GM23338 (cell line): ENCODE measurements at places on chromosomes 16 and 17. TPM values are rescaled to one million over a fixed set of nuclear protein-coding genes. Genes with fewer than 3 reads are reported as not detected.

DNA sequence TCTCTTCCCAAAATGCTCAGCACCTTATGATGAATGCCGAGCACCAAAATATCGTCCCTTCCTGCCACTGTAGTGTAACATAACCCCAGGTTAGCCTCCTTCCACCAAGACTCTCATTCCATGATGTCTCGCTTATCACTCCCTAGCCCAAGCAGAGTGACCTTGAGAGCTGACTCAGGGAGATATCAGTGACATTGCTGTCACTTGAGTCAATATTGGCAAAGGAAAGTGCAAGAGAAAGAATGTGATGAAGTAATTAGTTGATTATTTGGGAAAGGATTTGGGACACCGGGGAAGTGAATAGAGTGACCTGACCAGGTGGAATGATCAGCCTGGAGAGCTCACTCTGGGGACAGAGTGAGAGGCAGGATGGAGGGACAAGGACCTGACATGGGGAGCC lies 2.6 kb upstream of the ANKFN1 start:
- DNase-seq: no peak

GRCh38 chr16:2026461-2027023 lies at the start of gene NHERF2:
Gene NHERF2 (plus strand): TSS chr16:2026902. CDS start chr16:2027006, 104 bp downstream.
- DNase-seq: peak; percentile 53

DNA sequence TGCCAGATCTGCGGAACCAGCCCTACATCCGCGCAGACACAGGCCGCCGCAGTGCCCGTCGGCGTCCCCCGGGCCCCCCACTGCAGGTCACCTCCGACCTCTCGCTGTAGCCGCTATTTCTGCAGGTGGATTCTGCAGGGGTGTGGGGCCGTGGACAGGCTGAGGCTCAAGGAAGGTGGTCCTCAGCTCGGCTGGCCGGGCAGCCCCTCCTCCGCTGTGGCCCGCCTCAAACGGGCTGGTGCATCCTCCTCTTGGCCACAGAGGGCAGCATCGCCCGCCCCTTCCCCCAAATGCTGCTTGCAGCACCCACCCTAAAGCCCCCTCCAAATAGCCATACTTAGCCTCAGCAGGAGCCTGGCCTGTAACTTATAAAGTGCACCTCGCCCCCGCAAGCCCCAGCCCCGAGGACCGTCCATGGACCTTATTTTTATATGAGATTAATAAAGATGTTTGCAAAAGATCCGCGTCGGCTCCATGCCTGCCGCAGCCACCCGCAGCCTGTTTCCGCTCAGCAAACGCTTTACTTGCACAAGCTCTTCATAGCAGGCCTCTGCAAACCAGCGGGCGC lies 14.9 kb downstream of the SPATA32 start:
- peak; percentile 83 for DNase-seq

DNA sequence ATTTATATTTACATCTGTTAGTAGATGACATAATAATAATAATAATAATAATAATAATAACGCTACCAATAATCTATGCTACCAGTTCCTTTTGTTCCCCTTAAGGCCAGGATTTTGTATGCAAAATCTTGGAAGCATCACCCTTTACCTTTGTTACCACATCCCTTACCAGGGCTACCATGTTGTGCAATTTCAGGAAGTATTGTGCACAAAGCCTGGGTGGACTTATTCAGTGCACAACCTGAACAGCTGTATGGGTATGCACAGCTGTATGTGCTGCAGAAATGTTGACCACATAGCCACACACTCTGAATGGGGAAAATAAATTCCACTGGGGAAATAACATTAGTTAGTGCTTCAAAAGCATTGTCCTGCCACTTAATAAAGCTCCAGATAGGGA lies 19.9 kb upstream of the CALB2 start:
- DNase-seq: no peak

GRCh38 chr16:24035127-24035842 lies 199.5 kb downstream of the PRKCB start:
- DNase-seq: no peak

DNA sequence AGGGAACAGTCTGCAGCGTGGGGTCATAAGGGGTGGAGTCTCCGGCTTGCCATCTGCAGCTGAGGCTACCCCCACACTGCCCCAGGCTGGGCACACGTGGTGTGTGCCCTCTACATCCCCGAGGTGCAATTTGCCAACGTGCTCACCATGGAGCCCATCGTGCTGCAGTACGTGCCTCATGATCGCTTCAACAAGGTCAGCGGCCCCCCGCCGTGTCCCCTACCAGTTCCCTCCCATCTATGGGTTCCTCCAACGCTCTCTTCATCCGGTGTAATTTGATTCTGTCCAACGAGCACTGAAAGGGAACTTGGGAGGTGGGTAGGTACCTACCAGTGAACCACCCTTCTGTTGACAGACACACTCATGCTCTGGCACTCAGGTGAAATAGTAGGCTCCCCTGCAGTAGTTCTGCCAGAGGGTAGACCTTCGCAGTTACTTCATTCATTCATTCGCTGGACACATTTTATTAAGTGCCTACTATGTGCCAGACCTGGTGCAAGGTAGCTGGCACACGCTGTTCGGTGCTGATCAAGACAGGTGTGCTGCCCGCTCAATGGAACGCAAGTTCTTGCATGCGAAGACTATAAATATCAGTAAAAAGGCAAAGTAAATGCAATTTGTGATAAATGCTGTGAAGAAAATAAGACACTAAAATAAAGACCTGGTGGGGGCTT lies 2.7 kb downstream of the MLLT6 start:
- DNase-seq: peak; percentile 67

DNA sequence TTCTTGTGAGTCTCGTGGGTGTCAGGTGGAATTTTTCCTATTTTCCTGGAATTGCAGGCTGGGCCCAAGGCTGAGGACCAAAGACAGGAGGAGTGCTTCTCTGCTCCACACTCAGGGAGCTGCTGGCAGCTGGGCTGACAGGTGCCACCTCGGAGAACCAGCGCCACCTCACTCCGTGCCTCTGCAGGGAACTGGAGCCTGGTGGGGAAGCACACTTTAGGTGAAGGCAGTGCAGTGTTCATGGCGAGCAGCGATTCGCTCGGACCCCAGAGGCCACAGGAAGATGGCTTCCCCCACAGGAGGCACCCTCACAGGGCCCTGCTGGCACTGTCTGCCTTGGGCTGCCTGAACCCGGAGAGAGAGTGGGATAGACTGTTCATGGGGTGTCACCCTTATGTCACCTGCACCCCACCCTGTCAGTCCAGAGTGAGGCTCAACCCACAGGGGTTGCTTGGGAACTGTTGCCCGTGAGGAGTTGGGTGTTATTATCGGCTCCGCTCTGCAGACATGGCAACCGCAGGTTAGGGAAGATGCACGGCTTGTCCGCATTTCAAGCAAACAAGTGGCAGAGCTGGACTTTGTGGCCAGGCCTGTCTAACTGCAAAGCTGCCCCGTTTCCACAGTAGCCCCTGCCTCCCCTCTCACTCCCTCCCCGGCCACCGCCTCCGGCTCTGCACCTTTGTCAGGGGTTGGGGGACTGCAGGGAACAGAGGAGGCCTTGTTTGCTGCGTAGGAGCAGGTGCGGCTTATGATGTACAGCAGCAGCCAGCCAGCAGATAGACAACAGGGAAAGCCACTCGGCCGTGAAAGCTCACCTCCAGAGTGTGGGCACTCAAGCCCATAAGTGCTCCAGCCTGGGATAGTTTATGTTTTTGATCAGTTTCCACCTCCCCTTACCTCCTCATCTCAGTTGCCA lies 15.5 kb downstream of the TBC1D24 start:
- DNase-seq: no peak

GRCh38 chr17:77890771-77891170 lies 67.7 kb upstream of the TNRC6C start:
- DNase-seq: no peak

Gene EVPL
- 0.62 and 1.3 TPM in 2 replicates for total RNA-seq

DNA sequence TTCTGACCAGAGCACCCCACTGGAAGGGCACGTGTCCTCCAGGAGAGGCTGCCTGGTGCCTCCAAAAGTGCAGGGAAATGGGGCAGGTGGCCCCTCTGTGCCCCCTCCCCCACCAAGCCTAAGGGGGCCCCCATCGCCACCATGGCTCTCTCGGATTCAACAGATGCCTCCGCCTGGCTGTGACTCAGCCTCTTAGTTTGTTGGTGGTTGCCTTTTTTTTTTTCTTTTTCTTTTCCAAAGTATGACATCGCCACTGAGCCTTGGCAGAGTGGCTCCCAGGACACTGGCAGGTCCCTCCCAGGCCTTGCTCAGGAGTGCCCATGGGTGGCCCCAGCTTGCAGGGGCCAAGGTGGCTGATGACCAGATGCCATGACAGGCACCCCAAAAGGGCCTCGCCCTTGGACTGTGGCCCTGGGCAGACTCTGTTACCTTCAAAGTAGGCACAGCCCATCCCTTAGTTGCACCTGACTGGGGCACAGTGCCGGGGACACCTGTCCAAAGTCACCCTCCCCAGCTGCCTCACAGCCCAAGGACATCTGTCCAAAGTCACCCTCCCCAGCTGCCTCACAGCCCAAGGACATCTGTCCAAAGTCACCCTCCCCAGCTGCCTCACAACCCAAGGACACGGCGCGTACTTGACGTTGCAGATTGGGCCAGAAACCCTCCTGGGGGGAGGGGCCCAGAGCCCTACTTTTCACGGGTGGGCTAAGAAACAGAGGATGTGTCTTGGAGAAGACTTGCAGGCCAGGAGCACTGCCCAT lies 29.6 kb downstream of the NPTX1 start:
- no peak for DNase-seq

GRCh38 chr16:20385844-20386832 lies 18.4 kb downstream of the PDILT start:
- peak; percentile 81 for DNase-seq

GRCh38 chr17:39173080-39173479 lies 7.1 kb upstream of the ARL5C start:
- no peak for DNase-seq

Gene GAS7
- total RNA-seq: 7.5 and 10.7 TPM in 2 replicates

DNA sequence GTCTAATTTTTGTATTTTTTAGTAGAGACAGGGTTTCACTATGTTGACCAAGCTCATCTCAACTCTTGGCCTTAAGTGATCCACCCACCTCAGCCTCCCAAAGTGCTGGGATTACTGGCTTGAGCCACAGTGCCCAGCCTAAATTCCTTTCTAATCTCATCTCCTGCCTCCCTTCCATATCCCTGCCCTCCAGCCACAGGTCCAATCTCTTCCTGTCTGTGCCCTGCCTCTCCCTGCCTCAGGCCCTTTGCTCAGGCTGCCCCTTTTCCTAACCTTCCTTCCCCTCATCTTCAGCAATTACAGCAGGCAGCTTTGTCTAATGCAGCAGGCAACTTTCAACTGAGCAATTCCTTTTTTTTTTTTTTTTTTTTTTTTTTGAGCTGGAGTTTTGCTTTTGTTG lies 46.8 kb downstream of the CFAP20 start:
- DNase-seq: no peak

GRCh38 chr17:79837888-79838521 lies 1.2 kb downstream of the CBX4 start:
- DNase-seq: no peak

Gene GP1BA
- total RNA-seq: not detected in 2 replicates

Gene DNAAF8
- total RNA-seq: 1.3 TPM in 1 of 2 replicates, not detected in the other

DNA sequence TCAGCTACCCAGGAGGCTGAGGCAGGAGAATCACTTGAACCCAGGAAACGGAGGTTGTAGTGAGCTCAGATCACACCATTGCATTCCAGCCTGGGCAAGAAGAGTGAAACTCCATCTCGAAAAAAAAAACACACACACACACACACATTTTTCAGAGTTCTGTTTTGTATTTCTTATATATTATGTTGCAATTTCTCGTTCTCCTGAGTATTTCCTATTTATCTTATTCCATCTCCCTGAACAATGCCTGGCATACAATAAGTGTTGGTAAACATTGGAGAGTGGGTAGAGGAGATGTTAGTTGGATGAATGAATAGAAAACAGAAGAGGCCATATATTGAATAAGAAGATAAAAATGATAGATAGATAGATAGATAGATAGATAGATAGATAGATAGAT lies 167.8 kb upstream of the CDH5 start:
- DNase-seq: no peak

DNA sequence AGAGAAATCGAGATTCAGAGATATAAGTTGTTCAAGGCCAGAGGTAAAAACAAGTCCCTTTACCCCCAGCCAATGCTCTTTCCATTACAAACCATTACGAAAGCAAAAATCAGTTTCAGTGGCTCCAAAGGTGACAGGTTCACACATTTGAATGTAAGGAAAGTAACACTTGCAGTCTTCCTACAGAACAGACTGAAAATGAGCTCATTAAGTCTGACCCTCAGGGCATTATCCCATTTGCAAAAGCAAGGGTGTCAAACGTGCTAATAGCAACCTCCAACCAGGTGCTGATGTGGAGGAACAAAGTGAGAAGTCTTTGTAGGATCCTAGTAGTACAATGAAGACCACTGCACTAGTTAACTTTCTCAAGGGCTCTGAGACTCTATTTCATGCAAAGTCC lies 65.2 kb downstream of the XPO6 start:
- DNase-seq: no peak

GRCh38 chr16:87562201-87562600 lies 40.1 kb upstream of the JPH3 start:
- no peak for DNase-seq

GRCh38 chr16:67694611-67695010 lies 24.5 kb downstream of the GFOD2 start:
- DNase-seq: no peak

DNA sequence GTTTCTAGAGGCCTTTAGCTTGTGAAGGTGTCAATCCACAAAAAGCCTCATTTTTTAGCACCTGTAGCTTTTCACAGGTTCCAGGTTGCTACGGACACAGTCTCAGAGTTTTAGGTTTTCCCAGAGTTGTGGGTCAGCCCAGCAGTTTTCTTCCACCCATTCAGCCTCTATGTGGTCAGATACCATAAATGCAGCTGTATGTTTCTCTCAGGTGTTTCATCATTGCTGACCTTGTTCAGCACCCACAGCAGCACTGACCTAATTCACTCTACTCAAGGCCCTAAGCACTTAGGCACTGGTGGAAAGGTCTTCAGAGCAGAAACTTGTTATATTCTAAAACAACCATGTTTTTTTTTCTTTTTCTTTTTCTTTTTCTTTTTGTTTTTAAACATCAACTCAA lies 15.0 kb upstream of the SPACA3 start:
- no peak for DNase-seq

Gene SLC46A1
- total RNA-seq: 12.5 and 12.7 TPM in 2 replicates

Gene C16orf89
- 2.8 and 4.2 TPM in 2 replicates for total RNA-seq

DNA sequence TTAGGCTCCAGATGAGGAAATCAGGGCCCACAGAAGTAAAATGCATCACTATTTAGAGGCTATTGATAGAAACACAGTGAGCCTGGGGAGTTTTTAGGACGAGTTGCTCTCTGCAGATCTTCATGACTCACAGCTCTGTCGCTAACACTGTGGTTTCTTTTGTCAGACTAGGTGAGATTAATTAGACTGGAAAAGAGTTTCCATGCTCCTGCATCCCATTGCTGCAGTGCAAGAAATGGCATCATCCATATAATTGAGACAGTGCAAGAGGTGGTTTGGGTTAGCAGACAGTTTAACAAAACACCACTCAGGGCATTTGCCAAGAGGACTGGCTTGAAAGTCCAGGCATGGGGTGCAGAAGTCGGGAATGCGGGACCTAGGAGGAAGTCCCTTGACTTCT lies 198.8 kb upstream of the CACNG5 start:
- no peak for DNase-seq

DNA sequence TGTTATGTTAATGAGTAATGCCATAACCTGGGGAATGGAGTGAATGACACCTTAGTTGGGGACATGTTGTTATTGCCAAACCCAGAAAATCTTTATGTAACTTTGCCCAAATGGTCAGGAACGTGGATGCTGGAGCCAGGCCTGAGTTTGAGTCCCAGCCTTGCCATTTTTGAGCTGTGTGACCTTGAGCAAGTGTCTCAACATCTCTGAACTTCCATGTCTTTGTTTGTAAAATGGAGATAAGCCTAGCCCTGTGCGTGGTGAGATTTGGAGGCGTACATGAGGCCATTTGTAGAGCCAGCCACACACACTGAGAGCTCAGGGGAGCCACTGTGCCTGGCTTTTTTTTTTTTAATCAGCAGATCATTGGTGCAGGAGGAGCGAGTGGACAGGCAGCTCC lies 247.3 kb downstream of the FOXL1 start:
- DNase-seq: no peak
